H4 (cell line): ENCODE measurements at places on chromosomes 5 and 9. TPM values are rescaled to one million over a fixed set of nuclear protein-coding genes. Genes with fewer than 3 reads are reported as not detected.
A peak's percentile ranks its signal among the peaks of the same experiment; 100 is the strongest.

GRCh38 chr9:90640361-90640760 lies 2.3 kb downstream of the DIRAS2 start:
- no peak for DNase-seq

DNA sequence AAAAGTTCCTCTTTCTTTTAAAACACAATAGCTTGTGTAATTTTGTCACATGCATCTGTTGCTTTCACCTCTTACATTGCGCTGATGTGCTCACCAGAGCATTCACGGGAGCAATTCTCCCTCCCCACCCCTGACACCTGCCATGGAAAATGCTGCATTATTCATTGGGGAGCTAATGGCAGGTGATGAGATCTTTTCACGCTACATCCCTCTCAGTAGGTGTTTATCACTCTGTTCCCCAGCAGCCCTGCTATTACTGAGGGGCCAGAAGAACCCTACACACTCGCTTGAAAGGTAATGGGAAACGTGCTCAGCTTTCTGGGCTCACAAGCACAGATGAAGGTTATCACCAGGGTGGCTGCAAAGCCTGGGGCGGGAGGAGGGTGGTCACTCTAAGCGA lies 398.0 kb downstream of the PSAT1 start:
- DNase-seq, result no peak

GRCh38 chr5:164353155-164353554 lies 847.7 kb downstream of the MAT2B start:
- no peak for DNase-seq

DNA sequence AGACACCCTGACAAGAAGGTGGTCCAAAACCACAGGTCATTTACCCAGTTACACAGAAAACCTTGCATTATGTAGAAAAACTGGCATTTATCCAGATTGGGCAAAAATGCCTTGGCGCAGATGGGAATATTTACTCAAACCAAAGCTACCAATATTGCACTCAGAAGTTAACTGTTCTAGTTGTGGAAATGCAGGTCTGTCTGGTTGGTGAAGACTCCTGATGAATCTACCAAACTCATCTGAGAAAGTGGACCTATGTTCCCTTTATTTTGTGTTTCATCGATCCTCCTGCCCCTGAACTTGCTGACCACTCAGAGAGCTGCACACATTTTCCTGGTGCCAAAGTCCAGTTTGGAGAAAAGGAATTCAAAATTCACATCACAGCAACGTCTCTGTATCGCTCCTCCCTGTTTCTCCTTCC lies 85.2 kb upstream of the ALDH1A1 start:
- DNase-seq, result no peak

- DNase-seq, result no peak
Observed at GRCh38 chr5:132418881-132419280, 49.4 kb downstream of the SLC22A5 start.

DNA sequence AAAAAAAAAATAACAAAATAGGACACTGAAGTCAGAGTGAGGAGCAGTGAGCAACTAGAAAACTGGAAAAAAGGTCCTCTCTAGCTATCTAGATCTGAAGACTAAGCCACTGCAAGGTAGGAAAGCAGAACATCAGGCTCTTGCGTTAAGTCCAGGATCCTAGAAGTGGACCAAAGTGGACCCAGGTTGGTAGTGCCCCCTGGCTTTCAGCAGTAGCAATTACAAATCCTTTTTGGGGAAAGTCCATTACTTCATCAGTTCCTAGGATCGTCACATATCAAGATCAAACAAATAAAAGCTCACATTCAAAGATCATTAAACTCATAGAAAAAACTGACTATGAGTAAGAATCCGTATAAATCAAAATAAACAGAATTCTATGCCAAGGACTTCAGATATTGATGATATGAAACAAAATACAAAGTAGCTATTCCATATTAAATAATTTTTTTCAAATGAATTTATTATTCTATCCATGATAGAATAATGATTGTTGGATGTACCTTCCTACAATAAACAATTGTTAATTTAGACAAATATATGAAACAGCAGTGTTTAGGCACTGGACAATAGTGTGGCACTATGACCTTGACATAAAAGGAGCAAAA lies 6.5 kb upstream of the RICTOR start:
- peak; percentile 75 for DNase-seq

GRCh38 chr5:10018201-10019069 lies 231.3 kb downstream of the ATPSCKMT start:
- DNase-seq, result peak; percentile 62

- no peak for DNase-seq
Observed at GRCh38 chr9:23573800-23574199, 252.2 kb downstream of the ELAVL2 start.

DNA sequence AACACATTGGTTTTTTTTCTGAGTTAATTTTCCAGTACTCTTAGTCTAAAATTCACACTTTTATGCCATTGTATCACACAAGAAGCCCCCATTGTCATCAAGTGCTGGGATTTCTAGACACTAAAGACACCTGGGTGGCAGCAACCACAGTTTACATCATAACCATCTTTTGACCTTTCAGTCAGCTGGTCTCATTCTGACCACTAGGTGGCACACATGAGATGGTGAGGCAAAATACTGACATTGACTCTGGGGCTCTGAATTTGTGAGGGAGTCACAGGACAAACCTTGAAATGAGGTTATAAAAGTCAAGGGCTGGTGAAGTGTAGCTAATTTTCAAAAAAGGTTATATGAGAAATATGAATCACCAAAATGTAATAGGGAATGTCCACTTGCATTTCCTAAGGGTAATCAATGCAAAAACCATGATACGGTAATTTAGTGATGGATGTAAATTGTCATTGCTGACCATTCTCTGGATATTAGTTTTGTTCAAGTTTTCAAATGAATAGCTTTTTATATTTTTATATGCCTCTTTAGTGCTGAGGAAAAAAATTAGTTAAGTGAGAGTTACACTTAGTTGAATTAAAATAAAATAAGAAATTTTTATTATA lies 229.4 kb downstream of the DMAC1 start:
- DNase-seq, result peak; percentile 13

DNA sequence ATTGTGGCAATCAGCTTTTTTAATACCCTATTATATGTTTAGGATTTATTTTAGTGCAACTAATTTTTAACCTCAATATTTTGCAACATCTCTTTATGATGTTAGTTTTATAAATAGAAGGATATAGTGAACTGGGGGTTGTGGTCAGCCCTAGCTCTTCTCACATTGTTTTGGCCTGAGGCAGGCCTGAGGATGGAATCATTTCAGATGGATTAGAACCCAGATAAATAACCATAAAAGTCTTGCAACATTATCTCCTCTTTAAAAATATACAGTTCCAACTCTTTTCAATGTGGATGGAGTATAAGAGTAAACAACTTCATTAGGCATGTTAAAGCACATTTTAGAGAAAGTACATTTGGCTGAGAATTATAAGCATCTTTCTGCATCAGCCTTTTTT lies 522.7 kb downstream of the NR2F1-AS1 start:
- peak; percentile 34 for DNase-seq

DNA sequence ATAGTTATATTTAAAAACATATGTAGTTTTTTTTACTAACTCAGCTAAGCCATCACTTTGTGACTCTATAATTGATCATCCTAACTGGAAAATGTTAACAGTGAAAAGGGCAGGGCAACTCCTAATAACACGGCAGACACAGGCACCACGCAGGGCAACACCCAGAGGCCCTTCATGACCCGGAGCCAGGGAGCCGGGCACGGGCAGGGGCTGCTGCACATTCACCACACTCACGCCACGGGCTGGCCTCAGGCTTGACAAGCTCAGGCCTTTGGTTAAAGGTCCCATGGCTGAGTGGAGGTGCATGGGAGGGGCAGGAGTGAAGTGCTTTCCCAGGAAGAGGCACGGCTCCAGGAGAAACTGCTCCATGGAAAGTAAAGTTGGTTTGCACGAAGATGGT lies 53.0 kb upstream of the FAM120A start:
- DNase-seq, result no peak

GRCh38 chr9:4220346-4220745 lies 79.5 kb downstream of the GLIS3 start:
- DNase-seq, result no peak

- DNase-seq, result peak; percentile 55
Observed at GRCh38 chr5:36150676-36151433, 832 bp downstream of the LMBRD2 start.

DNA sequence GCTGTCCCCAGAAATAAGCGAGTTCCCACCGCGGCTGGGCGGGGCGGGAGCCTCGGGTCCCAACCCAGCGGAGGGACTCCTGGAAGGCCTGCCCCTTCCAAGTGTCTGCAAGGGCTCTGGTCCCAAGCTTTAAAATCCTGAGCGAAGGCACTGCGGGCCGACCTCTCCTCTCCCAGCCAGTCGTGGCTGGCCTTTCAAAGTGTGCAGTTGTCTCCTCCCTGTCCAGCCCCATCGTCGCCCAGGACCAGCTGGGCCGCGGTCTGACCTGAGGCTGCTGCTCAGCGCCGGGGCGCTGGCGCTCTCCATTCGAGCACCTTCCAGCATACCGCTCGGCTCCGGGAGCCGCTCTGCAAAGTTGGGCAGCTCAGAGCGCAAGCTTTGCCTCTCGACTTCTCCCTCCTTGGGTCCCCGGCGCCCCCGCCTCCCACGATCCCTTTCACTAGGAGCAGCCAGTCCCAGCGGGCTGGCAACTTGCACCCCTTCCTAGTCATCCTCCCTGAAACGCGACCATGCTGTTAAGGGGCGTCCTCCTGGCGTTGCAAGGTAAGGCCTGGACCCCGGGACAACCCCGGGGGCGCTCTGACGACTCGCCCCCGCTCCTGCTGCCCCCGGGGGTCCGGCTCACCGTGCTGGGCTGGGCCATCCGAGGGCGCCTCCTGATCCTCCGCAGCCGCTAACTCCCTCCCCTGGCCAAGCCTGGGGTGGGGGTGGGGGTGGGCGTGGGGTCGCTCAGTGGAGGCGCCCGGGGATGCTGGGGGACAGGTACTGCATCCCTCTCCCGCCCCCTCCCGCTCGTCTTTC lies at the start of gene MAMDC2:
Gene MAMDC2 (plus strand): TSS at position 160 of the 801 bp plus-strand sequence. CDS start 350 bp downstream, at position 510.
- DNase-seq, result no peak

GRCh38 chr5:141172381-141173204 lies at the start of gene PCDHB7:
Gene PCDHB7, plus strand, starts transcription at chr5:141172644. Its CDS starts 192 bp downstream, at chr5:141172836.
- DNase-seq, result peak; percentile 47

DNA sequence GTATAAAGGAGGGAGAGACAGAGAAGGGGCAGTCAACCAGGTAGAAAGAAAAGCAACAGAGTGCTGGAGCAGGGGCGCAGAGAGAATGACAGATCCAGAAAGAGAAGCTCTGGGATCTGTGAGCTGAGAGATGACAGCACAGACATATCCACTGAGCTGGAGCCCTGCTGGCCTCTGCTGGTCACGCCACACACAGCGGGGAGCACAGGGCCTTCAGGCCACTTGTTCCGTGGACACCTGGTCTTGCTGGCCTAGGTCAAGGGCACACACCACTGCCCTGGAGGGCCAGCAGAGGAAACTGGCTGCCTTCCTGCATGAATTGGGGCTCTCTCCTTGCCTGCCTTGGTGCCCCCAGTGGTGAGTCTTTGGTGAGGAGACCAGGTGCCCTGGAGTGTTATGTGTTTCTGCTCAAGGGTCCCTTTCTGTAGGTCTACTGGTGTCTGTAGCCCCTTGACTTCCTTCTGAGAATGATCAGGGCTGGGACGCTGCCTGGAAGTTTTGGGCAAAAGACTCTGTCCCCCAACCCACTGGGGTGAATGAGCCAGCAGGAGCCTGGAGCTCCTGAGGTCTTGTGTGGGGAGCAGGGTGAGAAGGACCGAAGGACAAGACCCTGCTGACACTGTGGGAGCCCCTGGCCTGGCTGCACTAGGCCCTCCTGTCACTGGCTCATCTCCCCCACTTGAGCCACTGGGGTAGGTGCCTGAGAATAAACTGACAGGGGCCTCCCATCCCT lies 59.2 kb upstream of the ADAMTS2 start:
- DNase-seq, result no peak

DNA sequence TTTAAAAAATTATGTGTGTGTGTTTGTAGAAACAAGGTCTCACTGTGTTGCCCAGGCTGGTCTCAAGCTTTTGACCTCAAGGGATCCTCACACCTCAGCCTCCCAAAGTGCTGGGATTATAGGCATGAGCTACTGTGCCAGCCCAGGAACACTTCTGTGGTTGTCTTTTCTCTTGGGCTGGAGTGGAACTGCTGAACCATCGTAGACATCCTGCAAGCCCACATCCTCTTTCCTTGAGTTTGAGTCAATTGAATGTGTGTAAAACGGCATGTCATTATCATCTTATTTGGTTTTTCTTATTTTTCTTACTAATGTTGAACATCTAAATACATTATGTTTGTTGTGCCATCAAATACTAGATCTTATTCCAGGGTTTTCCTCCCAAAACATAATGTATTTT lies 40.0 kb downstream of the EHMT1 start:
- no peak for DNase-seq

PCDHA2 gene
- 0.72 and 0.82 TPM in 2 replicates for total RNA-seq

GDNF gene
- total RNA-seq, result not detected in 2 replicates

MORN5 gene
- total RNA-seq, result not detected in 2 replicates

PDE8B gene
- total RNA-seq, result 0.19 TPM in 1 of 2 replicates, not detected in the other

IL4 gene
- not detected in 2 replicates for total RNA-seq

MEGF10 gene
- total RNA-seq, result 0.14 TPM in 1 of 2 replicates, not detected in the other

SLC36A2 gene
- 0.14 TPM in 1 of 2 replicates, not detected in the other for total RNA-seq

SMC5 gene
- total RNA-seq, result 10.8 and 15.3 TPM in 2 replicates

GRXCR2 gene
- total RNA-seq, result not detected in 2 replicates

CARD6 gene
- 7.2 and 8.3 TPM in 2 replicates for total RNA-seq

PFN3 gene
- not detected in 2 replicates for total RNA-seq

TMEM232 gene
- 0.66 and 1.7 TPM in 2 replicates for total RNA-seq
